Stimulated activated CD8-positive, alpha-beta memory T cell treated with anti-CD3 and anti-CD28 coated beads, Interleukin-4, amount 100 ng/mL, for 4 hours (primary cell): ENCODE measurements at places on chromosomes 16 and 17.

GRCh38 chr16:1701216-1701878, 4.6 kb upstream of the MAPK8IP3 start:
- DNase-seq, result no peak

GRCh38 chr16:49473131-49473530, 99.5 kb downstream of the C16orf78 start:
- no peak for DNase-seq

- DNase-seq, result no peak
These were observed 266.4 kb downstream of the MRTFB start for GRCh38 chr16:14337303-14338191.

- DNase-seq, result no peak
These were observed 3.9 kb downstream of the ACAP1 start for GRCh38 chr17:7340179-7340578.

- DNase-seq, result no peak
These were observed 50.9 kb downstream of the HELZ start for GRCh38 chr17:67194134-67194533.

DNA sequence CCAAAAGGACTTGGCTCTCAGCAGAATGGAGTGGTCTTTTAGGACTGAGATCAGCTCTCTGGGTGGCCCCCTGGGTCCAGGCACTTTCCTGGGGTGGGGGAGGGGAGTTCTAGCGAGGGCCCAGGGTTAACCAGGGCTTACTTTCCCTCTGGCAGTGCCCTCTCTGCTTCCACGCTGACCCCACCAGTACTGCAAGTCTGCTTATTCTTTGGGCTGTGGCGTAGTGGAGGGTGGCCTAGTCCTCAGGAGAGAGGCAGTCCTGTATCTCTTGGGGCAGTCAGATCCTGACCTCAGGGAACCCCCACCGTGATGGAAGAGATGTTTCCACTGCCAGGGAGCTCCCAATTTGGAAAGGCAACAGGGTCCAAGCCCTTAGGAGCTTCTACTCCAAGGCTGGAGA, 79.4 kb downstream of the CCDC182 start:
- DNase-seq, result no peak

DNA sequence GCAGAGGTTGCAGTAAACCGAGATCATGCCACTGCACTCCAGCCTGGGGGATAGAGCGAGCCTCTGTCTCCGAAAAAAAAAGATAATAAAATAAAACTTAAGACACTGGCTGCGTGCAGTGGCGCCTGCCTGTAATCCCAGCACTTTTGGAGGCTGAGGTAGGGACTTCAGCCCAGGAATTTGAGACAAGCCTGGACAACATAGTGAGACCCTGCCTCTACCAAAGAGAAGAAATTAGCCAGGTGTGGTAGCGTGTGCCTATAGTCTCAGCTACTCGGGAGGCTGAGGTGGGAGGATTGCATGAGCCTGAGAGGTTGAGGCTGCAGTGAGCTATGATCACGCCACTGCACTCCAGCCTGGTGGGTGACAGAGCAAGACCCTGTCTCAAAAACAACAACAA, 26.6 kb downstream of the RARA start:
- no peak for DNase-seq

DNA sequence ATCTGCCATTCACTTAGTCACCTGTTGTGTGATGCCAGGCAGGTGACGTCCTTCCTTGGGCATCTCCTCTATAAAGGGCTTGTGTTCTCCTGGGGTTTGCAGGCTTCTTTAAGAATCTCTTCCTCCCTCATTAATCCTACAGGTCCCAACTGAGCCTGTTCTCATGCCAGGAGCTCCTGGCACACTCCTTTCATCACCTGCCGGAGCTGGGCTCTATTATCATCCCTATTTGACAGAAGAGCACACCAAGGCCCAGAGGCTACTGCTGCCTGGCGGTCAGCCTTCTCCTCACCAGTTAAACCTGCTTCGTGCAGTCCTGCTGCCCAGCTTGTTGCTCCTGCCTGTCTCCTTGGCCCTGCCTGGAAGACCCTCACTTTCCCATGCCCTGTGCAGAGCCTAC, 51.2 kb downstream of the RAI1 start:
- DNase-seq, result no peak

DNA sequence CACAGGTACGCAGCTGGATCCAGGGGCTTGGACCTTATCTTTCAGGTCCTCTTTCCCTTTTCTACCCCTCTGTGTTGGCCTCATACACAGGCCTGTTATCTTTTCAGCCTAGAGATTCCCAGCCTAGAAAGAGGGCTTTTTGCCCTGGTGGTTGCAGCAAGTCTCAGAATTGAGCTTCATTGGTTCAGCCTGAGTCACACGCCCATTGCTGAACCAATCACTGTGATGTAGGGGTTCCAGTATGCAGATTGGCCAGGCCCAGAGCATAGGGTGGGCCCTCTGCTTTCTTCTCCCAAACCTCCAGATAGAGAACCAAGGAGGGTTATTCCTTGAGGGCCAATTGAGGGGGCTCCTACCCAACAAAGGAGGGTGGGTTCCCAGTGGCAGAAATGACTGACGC, 32.8 kb downstream of the GPT2 start:
- DNase-seq, result no peak

- DNase-seq, result no peak
These were observed 104.0 kb downstream of the MRM1 start for GRCh38 chr17:36705283-36705795.

DNA sequence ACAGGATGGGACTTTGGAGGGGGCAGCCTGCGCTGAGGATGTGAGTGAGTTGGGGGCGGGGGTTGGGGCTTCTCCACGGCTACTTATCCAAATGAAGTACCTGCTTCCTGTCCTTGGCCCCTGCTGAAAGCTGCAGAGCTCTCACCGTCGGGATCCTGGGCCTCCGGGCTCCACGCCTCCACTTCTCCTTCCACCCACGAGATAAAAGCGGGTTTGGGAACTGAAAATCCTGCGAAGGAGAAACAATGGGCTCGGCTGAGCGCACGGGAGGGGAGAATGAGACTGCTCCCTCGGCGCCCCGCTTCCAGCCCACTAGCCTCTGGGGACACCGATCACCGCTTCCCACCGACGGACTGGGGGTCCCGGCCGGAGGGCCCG, 486 bp downstream of the ZNF785 start:
- DNase-seq, result no peak

GRCh38 chr16:65574326-65574966, 452.6 kb upstream of the CDH11 start:
- no peak for DNase-seq
